NCI-H226 (cell line): ENCODE measurements at places on chromosomes 16 and 17.

- DNase-seq, result peak; percentile 63
Observed at GRCh38 chr16:70520612-70521297, 2.6 kb downstream of the COG4 start.

- DNase-seq, result no peak
Observed at GRCh38 chr17:65556910-65557348, 4.5 kb downstream of the AXIN2 start.

GRCh38 chr17:76103274-76104139 is at the start of gene EXOC7:
EXOC7 (minus strand) TSS chr17:76103787; CDS start chr17:76103692, 95 bp downstream.
- peak; percentile 75 for DNase-seq

DNA sequence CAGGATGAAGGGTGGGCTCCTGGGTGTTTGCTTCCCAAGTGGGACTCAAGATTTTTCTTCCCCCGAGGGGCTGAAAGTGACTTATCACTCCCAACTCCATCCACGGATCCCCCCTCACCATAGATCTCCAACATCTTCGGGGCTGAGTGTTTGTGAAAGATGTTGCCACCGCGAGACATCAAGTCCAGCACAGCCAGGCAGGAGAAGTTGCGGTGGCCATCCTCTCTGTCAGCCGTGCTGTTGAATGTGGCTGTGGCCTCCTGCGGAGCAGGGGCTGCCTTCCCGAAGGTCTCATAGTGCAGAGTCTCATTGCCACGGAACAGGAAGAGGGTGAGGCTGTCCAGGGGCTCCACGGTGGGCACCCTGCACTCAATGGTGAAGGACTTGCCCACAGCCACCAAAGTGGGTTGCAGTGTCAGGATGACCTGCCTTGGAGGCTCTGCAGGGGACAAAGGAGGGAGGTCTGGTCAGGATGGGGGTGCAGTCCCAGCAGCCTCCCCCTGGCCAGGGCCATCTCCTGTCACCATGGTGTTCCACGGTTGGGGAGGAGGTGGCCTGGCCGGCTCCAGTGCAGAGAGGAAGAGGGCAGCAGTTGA is 5.5 kb downstream of the PRR29 start:
- DNase-seq, result no peak

GRCh38 chr16:52113533-52114183 is 433.3 kb downstream of the TOX3 start:
- no peak for DNase-seq

- no peak for DNase-seq
Observed at GRCh38 chr17:9790889-9791876, at the start of gene DHRS7C. DHRS7C (minus strand) TSS chr17:9791592; CDS start chr17:9791284, 308 bp downstream.

- peak; percentile 45 for DNase-seq
Observed at GRCh38 chr17:42559075-42559474, 2.9 kb upstream of the COASY start.

GRCh38 chr16:65657556-65657955 is 535.7 kb upstream of the CDH11 start:
- no peak for DNase-seq

DNA sequence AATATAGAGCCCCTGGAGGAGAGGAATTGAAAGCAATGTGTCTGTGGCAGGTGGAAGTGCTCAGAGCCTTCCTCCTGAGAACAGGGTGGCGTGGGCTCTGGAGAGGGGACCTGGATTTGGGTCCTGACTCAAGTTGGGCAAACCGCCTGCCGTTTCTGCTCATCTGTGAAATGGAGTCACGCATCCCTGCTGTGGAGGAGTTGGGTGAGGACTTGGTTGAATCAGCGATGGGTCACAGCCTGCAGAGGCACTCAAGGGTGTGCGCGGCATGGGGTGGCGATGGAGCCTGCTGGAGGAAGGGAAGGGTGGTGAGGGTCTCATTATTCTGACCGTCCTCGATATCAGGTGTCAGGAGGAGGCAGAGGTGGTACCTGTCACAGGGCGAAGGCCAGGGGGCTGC is 3.1 kb downstream of the ADAD2 start:
- no peak for DNase-seq

DNA sequence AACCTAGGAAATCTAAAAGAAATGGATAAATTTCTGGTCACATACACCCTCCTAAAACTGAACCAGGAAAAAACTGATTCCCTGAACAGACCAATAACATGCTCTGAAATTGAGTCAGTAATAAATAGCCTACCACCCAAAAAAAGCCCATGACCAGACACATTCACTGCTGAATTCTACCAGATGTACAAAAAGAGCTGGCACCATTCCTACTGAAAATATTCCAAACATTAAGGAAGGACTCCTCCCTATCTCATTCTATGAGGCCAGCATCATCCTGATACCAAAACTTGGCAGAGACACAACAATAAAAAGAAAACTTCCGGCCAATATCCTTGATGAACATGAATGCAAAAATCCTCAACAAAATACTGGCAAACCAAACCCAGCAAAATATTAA is 52.9 kb downstream of the TTC19 start:
- peak; percentile 73 for DNase-seq

- DNase-seq, result no peak
Observed at GRCh38 chr17:82964851-82965341, 114.5 kb upstream of the METRNL start.

DNA sequence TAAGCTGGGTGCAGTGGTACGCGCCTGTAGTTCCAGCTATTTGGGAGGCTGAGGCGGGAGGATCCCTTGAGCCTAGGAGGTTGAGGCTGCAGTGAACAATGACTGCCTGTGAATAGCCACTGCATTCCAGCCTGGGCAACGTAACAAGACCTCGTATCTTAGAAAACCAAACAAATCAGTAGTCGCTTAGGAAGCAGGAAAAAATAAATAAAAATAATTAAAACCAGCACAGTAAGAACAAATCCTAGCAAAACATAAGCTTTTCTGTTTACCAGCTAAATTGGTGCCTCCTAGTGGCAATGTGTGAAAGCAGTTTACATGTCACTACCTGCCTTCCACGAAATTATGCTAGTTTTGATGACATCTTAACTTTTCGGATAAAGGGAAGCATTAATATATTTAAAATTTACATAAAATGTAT is 1.3 kb downstream of the ARMC5 start:
- no peak for DNase-seq

- DNase-seq, result peak; percentile 12
Observed at GRCh38 chr17:37312137-37312923, 63.5 kb upstream of the C17orf78 start.
